Stomach (tissue), 19 donors: ENCODE measurements at places on chromosomes 4 and X. TPM values are rescaled to one million over a fixed set of nuclear protein-coding genes. Genes with fewer than 3 reads are reported as not detected.

The CLDN22 gene
- not detected for total RNA-seq

The PCDH19 gene
- total RNA-seq, result under 0.01 TPM

The SPACA5 gene
- not detected for total RNA-seq

The GLRA2 gene
- not detected for total RNA-seq

The PAGE1 gene
- not detected for total RNA-seq

The TRPC3 gene
- not detected for total RNA-seq

The MAGEA11 gene
- total RNA-seq, result not detected

The KDR gene
- total RNA-seq, result 8.2 TPM

The UCP1 gene
- total RNA-seq, result not detected

The DUX4 gene
- total RNA-seq, result not detected

The SPON2 gene
- total RNA-seq, result 12.8 TPM

The FGFBP2 gene
- total RNA-seq, result 0.58 TPM

DNA sequence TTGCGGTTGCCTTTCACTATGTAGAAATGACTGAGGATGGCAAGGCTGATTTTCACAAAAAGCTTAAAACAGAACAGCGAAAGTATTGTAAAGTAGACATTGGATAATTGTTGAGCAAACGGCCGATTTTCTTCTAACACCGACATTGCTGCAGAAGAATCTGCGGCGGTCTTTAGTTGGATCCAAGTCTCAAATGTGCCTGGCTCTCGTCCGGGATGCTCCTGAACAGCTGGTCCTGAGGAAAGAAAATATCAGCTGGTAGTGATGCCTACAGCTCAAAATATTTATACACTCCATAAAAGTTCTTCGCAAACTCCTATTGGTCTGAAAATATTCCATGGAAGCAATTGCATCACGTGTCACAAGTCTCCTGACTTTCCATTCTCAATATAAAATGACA lies at the start of gene ASB5:
TSS of gene ASB5 (minus strand) at position 260 of the 400 bp plus-strand sequence. CDS start at position 146, 114 bp downstream.
- DNase-seq, result no peak

DNA sequence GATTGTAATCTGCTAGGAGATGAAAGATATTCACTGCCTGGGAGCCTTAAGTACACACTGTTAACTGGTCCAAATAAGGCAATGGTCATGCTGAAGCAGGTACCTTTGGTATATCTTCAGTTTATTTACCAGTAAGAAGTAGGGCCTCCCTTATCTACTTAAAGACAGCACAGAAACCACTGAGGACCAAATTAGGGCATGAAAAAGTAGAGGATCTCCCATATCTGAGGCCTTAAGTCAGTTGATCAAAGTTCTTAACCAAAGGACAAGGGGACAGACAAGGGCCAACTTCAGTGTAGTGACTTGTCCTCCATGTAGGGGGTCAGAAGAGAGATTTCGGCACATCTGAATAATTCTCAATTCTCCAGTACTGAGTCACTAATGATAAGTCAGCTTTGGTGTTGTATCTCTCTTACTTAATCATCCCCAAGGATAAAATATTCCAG lies 59.1 kb downstream of the AMELX start:
- no peak for DNase-seq

DNA sequence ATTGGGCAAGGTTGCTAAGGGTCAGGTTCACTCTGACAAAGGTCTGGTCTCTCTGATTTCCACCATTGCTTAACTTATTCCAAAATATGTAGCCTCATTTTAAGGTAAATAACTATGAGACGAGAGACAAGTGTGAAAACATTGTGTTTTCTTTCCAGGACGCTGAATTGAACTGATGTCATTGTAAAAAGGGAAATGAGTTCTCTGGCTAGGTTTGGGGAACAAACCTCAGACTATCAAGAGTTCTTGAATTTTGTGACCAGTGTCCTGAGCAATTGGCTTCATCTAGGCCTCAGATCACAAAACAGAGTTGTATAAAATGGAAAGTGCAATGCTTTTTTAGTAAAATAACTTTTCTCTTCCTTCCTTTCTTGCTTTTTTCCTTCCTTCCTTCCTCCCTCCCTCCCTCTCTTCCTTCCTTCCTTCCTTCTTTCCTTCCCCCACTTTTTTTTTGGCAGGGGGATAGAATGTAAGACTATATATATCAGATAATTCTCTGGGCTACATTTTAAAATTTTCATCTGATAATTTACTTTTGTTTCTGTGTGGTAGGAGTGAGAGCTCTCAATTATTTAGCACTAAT lies 30.8 kb upstream of the CXCL8 start:
- no peak for DNase-seq

GRCh38 chr4:118158763-118159375 lies 124.6 kb downstream of the NDST3 start:
- DNase-seq, result no peak

- DNase-seq, result no peak
Measured at GRCh38 chr4:103673983-103674382, 45.8 kb downstream of the TACR3 start.

GRCh38 chrX:103175944-103176753 lies 38.8 kb upstream of the BEX4 start:
- DNase-seq, result peak; percentile 72

DNA sequence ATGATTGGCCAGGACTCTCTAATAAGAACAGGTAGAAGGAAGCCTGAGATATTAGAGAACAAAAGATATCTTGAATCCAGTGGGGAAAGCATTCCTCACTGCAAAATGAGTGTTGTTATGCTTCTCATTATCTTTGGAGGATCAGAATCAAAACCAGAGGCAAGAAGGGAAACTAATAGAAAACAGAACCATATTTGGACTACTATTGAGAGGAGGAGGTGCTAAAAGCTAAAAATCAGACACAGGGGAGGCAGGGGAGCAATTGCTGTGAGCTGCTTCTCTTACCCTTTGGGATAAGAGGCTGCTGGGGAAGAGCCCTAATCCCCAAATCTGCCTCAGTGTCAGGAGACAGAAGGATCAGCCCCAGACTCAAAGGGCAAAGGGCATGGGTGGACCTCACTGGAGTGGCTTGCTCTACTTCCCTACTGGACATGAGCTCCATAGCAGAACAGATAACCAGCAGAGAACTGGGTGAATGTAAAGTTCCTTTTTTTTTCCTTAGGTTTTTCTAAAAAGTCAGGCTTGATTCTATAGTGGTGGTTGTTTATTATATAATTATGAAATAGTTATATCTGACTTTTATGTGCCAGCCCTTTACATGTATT lies 60.1 kb downstream of the SEPTIN11 start:
- DNase-seq, result no peak

- DNase-seq, result peak; percentile 61
Measured at GRCh38 chr4:140834839-140835495, 78.8 kb upstream of the TBC1D9 start.

GRCh38 chr4:26576231-26576739 lies 7.6 kb upstream of the TBC1D19 start:
- no peak for DNase-seq

DNA sequence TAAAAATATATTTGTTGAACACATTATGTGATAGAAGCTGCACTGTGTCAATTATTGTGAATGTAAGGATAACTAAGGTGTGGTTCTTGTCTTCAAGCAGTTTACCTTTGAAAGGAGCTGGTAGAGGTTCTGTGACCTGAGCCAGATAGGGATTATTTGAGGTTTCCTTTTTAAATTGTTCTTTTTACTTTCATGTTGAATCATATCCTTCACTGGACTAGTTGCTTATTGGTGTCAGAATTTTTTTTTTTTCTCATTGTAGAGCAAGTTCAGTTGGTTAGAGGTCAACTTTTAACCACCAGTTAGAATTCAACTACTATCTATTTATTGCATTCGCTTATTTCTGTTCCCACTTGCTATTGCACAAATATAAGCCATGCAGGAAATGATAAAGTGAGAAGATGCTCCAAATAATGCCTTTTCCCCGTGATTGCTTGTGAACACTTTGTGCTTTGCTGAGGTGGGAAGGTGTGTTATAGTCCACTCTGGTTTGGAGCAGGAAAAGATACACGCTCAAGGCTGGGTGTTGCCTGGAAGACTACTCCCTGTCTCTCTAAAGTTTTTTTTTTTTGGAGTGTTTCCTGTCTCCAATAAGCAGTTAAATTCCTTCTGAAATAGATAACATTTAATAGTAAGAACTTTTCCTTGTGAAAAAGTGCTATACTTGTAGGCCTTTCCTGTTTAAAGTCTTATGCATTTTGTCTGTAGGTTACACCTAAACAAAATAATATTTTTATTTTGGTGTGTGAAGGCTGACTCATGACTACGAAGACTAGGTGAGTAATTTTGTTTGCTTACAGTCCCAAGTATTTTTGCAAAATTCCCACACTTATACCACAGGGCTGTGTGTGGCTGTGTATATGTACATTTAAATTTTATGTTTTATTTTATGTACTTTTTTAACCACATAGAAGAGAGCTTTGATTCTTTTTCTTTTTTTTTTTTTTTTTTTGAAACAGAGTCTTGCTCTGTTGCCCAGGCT lies 83.8 kb upstream of the LCORL start:
- no peak for DNase-seq

DNA sequence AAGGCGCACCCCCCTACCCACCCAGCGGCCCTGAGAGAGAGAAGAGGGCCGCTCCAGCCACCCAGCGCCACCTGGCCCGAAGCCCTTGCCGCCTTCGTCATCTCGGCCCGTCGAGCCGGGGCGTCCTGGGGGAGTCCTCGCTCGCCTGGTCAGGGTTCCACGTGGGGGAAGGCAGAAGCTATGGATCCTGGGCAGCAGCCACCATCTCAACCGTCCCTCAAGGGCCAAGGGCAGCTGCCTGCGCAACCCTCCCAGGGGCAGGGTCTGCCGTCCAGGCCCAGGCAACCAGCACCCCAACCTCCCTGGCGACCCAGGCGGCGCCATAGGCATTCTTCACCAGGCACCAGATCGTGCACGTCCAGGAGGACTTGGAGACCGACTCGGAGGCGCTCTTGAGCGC lies 51.5 kb upstream of the IL13RA2 start:
- DNase-seq, result no peak

GRCh38 chrX:150587585-150588503 lies 19.4 kb downstream of the MTM1 start:
- peak; percentile 40 for DNase-seq

DNA sequence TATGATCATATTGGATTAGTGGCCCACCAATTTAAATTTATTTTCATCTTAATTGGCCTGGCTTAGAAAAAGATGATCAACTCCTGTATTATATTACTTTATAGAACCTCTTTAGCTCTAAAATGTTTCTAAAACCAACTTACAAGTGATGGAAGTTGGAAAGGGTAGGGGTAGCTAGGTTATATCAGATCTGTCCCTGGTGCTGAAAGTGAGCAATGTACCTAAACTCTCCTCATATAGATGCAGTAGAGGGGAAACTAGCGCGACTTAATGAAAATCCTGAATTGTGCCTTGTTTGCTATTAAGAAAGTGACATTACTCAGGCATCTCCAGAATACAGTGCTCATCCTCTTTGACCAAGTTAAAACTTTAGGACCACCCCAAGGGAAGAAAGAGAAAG lies 7.5 kb upstream of the PTCHD1 start:
- no peak for DNase-seq

GRCh38 chrX:18577400-18577799 lies 94.5 kb downstream of the RS1 start:
- no peak for DNase-seq

DNA sequence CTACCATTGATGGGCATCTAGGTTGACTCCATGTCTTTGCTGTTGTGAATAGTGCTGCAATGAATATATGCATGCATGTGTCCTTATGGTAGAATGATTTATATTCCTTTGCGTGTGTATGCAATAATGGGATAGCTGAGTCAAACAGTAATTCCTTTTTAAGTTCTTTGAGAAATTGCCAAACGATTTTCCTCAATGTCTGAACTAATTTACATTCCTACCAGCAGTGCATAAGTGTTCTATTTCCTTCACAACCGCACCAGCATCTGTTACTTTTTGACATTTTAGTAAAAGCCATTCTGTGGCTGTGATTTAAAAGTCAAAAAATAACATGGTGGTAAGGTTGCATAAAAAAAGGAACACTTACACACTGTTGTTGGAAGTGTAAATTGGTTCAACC lies 103.1 kb upstream of the FAM47B start:
- DNase-seq, result no peak

DNA sequence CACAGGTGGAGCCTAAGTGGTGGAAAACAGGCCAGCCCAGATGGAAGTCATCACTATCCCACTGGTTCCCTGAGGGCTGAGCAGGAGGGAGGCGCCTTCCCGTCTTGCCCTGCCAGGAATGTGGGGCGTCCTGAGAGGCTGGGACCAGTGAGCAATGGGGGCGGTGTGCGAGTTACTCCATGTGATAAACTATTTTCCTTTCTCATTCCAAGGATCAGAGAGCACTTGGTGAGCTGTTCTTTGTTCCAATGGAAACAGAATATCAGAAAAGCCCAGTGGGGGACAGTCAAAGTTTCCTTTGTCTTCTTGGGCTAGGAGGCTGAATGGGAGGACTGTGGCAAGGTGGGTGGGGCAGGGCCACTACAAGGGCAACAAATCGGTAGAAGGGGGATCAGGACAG lies 86.2 kb downstream of the NHSL2 start:
- peak; percentile 47 for DNase-seq
